ENCODE measurements at places on chromosomes 4 and X.

DNA sequence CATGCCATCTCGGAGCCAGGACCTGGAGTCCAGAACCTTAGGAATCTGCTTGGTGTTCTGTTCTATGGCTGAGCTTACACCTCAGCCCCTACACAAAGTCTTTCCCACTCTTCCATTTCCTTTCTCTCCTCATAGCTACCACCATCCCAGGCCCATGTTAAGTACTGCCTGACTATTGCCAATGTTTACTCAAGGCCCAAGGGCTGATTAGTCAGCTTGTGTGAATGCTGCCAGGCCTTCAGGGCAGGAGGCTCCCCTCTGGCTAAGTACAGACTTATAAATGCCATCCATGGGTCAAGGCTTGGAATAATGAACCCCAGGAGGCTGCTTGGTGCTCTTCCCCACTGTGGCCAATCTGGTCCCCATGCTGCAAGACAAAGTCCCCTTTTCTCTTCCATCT lies 411.6 kb upstream of the MAGEB18 start:
- no peak for DNase-seq

DNA sequence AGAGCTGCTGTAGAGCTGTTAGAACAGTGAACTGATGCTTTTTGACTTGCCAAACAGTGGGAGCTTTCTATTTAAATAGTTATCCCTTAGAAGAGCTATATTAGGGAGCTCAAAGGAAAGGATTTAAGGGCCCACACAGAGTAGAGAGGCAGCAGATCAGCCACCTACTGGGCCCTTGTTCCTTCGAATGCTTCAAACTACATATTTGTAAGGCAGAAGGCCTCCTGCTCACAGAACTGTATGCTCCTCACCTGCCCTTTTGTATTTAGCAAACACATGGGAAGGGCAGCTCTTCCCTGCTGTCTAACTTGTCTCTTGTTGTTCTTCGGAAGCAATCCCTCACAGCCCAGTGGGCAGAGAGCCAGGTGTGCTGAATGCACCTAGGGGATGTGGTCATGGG lies 38.0 kb downstream of the IL1RAPL1 start:
- DNase-seq, result no peak

GRCh38 chr4:145782756-145783155 lies 102.8 kb downstream of the C4orf51 start:
- peak; percentile 16 for DNase-seq

GRCh38 chrX:132612821-132613564 lies 124.2 kb upstream of the MBNL3 start:
- peak; percentile 8 for DNase-seq

- DNase-seq, result no peak
Measured at GRCh38 chrX:75107863-75108509, 48.1 kb downstream of the ABCB7 start.

- peak; percentile 37 for DNase-seq
Measured at GRCh38 chrX:13078739-13079444, 34.5 kb upstream of the FAM9C start.

DNA sequence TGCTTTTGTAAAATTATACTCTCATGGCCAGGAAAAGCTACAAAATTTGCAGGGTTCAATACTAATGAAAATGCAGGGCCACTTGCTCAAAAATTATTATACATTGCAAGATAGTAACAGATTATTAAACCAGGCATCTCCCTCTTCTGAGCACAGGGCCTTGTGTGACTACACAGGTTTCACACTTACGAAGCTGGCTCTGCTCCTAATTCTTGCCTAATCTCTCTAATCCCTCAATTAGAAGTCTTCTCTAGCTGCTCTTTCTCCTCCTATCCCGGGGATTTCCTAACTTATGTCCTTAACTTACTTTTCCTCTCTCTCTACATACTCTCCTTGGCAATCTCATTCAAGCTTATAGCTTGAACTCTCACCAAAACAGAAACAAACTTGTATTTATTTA lies 168.3 kb downstream of the AREG start:
- DNase-seq, result no peak

DNA sequence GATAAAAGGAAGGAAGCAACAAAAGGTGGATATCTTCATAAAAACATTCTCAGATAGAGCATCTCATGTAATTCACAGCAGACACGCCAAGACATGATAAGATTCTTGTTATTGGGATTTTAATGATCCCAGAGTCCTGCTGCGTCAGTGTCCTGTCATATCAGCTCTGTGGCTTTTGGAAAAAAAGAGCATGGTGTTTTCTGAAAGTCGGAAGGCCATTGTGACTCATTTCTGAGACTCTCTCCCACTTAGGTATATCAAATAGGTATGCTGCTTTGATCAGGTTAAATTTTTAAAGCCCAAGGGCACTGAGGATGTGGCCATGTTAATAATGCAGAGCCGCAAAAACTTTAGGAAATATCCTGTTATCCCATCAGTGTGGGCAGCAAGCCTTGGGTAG lies 481.0 kb downstream of the KCNIP4 start:
- DNase-seq, result no peak

GRCh38 chr4:135192751-135193535 lies 991.4 kb upstream of the PABPC4L start:
- DNase-seq, result peak; percentile 7

GRCh38 chrX:118734909-118735308 lies 7.5 kb downstream of the IL13RA1 start:
- DNase-seq, result no peak
